ENCODE measurements at places on chromosomes 5 and 9. TPM values are rescaled to one million over a fixed set of nuclear protein-coding genes. Genes with fewer than 3 reads are reported as not detected.

PWWP2A gene
- 24.9 TPM for total RNA-seq

GRCh38 chr5:5145651-5146529 lies 5.8 kb downstream of the ADAMTS16 start:
- peaks cover 4% of the 10 kb centered on the region for H3K27me3 ChIP-seq
- no peaks in the 10 kb centered on the region for H3K4me1 ChIP-seq
- no peak for DNase-seq
- no peak overlapping the region for H3K27ac ChIP-seq

GRCh38 chr5:58314356-58315210 lies 145.3 kb downstream of the PLK2 start:
- no peak overlapping the region for H3K27ac ChIP-seq
- H3K27me3 ChIP-seq, result no peaks in the 10 kb centered on the region
- no peak overlapping the region for H3K4me3 ChIP-seq
- H3K4me1 ChIP-seq, result no peaks in the 10 kb centered on the region
- no peak for DNase-seq
- H3K36me3 ChIP-seq, result no peaks in the 10 kb centered on the region

DNA sequence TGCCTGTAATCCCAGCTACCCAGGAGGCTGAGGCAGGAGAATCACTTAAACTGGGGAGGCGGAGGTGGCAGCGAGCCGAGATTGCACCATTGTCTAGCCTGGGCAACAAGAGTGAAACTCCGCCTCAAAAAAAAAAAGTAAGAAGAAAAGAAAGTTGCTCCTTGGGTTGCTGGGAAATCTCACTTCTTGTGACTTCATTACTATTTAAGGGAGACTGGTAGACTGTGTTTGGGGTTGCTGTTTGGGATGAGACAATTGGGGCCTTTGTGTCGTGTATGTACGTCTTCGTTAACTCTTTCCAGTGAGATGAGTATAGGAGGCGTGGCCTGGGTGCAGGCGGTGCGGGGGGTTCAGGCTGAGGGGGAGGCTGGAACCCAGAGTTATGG lies 11.6 kb downstream of the NDST1 start:
- H3K27me3 ChIP-seq, result no peaks in the 10 kb centered on the region
- no peaks in the 10 kb centered on the region for H3K36me3 ChIP-seq
- H3K27ac ChIP-seq, result peak overlapping the region; percentile 1
- DNase-seq, result no peak
- peaks cover 3% of the 10 kb centered on the region for H3K4me1 ChIP-seq
- no peak overlapping the region for H3K4me3 ChIP-seq

DNA sequence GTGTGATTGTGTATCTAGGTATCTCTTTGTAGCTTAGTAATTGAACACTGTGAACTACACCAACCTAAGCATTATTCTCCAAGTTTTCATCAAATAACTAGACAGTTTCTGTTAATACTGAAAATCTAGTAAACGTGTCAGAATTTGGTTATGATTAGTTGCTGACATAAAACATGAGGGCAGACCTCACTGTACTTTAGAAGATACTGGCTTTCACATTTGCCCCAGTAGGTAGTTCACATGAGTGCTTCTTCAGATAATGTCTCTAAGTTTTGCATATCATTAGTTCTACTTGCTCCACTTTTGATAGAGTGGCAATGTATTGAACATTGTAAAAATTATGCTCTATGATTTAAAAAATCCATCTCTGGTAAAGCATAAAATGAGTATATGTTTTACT lies 7.1 kb downstream of the CDKN2B start:
- peaks cover 25% of the 10 kb centered on the region for H3K36me3 ChIP-seq
- peaks cover 22% of the 10 kb centered on the region for H3K4me1 ChIP-seq
- H3K27ac ChIP-seq, result no peak overlapping the region
- peaks cover 59% of the 10 kb centered on the region for H3K27me3 ChIP-seq

GRCh38 chr5:55593115-55593472 lies 58.3 kb upstream of the PLPP1 start:
- H3K27me3 ChIP-seq, result no peaks in the 10 kb centered on the region
- no peak overlapping the region for H3K27ac ChIP-seq
- H3K36me3 ChIP-seq, result peaks cover 17% of the 10 kb centered on the region
- no peak overlapping the region for H3K4me3 ChIP-seq

All from activated CD8-positive, alpha-beta T cell treated with anti-CD3 and anti-CD28 coated beads, Interleukin-2, amount 10 ng/mL, durations not matched to agents 7 days and 5 days (primary cell).